ENCODE measurements at places on chromosomes 1 and 21.

GRCh38 chr21:44892095-44892494, 18.6 kb upstream of the PTTG1IP start:
- DNase-seq: no peak

DNA sequence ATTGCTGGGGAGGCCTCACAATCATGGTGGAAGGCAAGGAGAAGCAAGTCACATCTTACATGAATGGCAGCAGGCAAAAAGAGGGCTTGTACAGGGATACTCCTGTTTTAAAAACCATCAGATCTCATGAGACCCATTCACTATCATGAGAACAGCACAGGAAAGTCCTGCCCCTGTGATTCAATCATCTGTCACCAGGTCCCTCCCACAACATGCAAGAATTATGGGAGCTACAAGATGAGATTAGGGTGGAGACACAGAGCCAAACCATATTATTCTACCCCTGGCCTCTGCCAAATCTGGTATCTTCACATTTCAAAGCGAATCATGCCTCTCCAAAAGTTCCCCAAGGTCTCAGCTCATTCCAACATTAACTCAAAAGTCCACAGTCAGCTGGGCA, 11.1 kb upstream of the MIA3 start:
- no peak for DNase-seq

DNA sequence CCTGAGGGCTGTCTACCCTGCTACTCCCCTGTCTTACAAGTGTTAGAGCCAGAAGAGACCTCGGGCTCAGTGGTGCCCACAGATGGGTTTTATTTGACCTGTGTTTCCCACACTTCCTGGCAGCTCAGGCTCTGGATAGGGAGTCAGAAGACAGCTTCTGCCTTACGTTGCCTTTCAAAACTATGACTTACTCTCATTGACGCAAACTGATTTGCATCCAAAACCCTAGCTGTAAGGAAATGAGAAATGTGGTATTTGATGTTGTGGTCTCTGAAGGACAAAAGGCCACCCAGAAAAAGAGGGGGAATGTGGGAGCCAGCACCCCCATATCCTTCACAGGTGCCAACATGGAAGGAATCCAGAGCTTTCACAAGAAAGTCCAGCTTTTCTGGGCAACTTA, 180.2 kb downstream of the ATG4C start:
- DNase-seq: no peak

DNA sequence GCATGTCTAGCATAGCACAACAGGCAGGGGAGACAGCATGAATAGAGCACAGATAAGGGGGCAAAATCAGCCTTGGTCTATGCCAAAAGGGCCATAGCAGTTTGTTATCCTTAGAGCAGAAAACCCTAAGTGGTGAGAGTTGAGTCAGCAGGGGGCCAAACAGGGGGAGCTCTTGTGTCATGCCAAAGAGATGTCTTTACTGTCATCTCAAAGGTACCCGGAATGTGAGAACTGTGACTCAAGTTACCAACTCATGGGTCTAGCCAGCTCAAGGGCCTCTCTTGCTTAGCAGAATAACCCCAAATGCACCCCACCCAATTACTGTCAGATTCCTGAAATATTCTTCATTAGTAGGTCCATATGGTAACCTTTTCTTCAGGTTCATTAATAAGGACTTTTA, 45.9 kb upstream of the NRDC start:
- no peak for DNase-seq

DNA sequence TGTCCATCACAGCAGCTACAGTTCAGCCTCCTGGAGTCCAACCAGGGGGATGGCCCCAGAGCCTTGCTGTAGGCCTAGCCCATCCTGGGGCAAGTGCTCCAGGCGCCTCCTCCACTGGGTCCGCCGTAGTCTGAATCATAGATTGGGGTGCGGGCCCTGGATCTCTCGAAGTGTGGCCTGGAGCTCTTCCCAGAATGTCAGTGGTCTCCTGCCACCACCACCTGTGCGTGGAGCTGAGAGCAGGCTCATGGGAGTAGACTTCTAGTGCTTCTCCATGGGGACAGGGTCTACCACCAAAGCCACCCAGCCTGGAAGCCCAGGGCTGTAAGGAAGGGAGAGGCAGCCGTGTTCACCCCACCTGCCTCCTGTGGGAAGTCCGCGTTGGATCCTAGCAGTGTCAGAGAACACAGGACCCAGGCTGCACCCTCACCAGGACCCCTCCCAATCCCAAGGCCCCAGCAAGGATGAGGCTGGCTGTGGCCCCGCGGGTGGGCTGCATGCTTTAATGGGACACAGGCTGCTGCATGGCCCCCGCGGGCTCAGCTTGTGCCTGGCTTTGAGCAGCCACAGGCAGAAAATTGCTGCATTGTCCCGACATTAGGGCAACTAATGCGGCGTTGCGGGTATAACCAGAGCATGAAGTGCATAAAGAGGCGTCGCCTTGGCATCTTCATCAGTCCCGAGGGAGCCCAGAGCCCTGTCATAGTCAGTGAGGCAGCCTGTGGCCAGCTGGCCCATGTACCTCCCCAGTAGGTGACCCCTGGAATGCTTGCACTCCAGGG, 735 bp upstream of the HES3 start:
- no peak for DNase-seq

GRCh38 chr1:38600905-38601304, 258.7 kb downstream of the RRAGC start:
- DNase-seq: no peak

GRCh38 chr1:174768516-174768915, 231.2 kb upstream of the CACYBP start:
- no peak for DNase-seq

DNA sequence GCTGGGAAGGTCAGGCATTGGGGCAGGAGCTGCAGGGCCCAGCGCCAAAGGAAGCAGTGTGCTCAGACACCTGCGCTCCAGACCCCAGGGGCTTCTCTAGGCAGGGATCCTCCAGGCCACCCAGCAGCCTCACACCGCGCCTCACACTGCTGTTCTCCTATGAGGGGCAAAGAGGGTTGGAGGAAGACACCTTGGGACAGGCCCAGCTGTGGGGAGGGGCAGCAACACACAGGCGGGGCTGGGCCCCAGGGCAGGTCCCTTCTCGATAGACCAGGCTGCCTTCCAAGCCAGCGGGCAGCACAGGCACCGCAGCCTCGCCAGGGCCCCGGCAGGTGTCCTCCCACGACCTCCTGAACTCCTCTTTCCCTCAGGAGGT, 20.7 kb upstream of the PRSS38 start:
- DNase-seq: no peak

- no peak for DNase-seq
Observed at GRCh38 chr1:175171036-175171913, 21.3 kb downstream of the KIAA0040 start.

GRCh38 chr1:209168204-209168603, 415.3 kb upstream of the CAMK1G start:
- no peak for DNase-seq

- DNase-seq: no peak
Observed at GRCh38 chr1:162335126-162335525, 41.5 kb downstream of the SPATA46 start.

DNA sequence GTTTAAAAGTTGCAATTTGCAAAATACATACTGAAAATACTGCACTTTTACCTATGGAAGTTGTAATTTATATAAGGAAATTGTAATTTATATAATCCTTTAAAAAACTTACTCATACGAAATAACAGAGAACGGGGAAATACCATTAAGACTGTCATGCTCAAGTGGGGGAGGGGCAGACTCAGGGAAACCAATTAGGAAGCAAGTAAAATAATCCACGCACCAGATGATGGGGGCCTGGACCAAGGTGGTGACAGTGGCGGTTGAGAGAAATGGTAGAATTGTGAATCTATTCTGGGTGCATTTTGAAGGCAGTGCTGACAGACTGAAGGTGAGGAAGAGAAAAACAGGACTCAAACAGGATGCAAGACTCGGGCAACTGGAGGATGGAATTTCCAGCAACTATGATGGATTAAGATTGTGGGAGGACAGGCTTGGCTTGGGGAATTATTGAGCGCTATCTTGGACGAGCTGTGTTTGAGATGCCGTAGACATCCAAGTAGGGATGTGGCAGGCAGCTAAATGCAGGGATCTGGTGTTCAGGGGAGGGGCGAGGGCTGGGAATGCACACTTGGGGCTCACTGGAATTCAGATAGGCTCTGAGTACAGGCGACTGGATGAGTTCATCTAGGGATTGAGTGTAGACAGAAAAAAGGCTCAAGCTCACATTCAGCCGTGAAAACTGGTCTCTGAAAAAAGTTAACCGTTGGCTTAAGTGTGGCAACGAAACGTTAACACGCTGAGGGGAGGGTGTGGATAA, 977 bp downstream of the LCA5L start:
- no peak for DNase-seq

GRCh38 chr1:243471754-243472745, 216.2 kb downstream of the SDCCAG8 start:
- DNase-seq: no peak

- no peak for DNase-seq
Observed at GRCh38 chr1:38526046-38526445, 333.5 kb downstream of the RRAGC start.

DNA sequence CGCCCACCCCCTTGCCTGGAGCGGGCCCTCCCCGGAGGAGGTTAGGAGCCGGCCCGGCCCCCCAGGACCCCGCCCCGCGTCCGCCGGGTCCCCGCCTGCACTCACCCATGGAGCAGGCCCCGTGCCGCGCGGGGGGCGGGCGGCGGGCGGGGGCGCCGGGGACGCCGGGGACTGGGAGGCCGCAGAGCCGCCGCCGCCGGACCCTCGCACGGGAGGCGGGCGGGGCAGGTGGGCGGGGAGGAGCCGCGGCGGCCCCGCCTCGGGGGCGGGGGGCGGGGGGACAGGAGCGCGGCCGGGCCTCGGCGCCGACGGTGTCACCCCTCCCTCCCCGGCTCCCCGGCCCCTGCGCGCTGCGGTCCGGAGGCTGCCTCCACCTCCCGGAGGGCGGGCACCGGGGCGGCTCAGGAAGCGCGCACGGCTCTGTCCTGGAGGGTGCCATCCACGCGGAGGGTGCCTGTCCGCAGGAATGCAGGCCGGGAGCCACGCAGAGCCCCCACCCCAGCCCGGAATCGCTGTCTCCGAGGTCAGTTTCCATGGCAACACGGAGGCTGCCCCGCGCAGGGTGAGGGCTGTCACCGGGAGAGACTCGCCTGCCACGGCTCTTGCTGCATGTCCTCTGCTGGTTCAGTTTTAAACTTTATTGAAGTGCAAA, 5.9 kb upstream of the PLEKHG5 start:
- DNase-seq: peak; percentile 48

DNA sequence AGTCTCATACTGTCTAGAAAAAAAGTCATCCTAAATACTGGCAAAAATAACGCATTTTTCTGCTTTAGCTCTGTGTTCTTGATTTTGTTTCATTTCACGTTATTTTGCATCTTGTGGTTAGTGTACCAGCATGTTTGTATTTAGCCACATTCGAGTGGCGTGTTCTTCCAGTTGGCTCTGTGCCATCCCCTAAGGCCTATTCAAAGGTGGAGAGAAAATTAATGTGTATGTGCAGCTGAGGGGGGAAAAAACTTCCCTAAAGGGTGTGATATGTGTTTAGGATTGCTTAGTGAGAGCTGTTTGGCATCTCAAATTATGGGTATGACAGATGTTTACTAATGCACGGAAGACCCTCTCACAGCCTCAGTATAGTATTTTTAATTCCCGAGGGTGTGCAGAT, 12.1 kb downstream of the DNAJC16 start:
- no peak for DNase-seq

- DNase-seq: no peak
Observed at GRCh38 chr1:25682059-25682601, 65.5 kb downstream of the MAN1C1 start.

- peak; percentile 81 for DNase-seq
Observed at GRCh38 chr1:168386949-168387586, 106.4 kb downstream of the TBX19 start.

- no peak for DNase-seq
Observed at GRCh38 chr1:183780159-183780558, 24.8 kb upstream of the RGL1 start.
